ENCODE measurements at places on chromosomes 2 and 18.

DNA sequence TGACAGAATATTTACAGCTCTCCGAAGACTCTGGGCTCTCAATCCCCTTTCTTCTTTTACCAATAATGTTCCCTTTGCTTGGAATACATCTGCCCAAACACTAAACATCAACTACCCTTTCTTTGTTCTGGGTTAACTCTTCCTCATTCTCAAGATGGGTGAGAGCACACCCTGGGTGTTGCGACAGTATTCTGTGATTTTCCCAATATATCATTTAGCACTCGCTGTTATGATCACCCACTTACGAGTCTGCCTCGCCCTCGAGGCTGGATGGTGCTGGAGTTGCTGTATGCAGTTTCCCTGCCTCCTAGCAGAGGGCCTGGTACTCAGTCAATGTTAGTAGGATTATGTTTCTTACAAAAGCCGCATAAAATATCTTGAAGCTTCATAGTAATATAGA lies 93.2 kb downstream of the SOCS6 start:
- no peak for DNase-seq

- DNase-seq = peak; percentile 35
Observed at GRCh38 chr2:2828774-2829368, 497.8 kb upstream of the MYT1L start.

DNA sequence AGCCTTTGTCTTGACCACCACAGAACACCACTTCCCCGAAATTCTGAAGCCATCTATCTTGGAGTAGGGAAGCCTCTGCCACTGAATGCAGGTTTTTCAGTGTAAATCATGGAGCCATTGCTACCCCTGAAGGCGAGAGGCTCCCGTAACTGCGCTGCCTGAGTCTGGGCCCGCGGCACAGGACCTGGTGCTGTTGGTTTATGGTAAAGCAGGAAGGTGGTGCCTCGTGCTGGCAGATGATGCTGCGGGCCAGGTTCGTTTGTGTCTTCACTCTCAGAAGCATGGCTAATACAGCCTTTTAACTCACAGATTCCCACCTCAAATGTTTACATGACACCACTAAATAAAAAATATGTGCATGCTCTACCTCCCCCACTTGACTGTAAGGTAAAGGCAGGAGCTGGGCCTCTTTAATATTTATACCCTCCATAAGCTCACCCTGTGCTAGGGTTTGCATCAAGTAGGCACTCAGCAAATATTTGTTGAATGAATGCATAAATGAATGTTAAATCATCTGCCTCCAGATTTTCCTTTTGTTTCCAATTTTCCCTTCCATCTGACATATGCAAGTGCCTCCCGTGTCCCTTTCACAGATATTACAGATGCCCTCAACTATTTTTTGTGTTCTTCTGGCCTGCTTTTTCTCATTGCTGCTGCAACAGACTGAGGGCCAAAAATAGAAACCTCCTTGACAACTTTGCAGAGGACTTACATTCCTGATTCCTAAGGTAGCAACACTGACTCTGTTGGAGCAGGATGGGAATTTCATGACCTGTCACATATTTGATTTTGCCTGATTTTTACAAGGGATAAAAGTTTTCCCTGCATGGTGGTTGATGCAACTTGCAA lies 83.5 kb upstream of the CPO start:
- DNase-seq = no peak

- DNase-seq = no peak
Observed at GRCh38 chr2:42725657-42726056, 38.3 kb downstream of the OXER1 start.

DNA sequence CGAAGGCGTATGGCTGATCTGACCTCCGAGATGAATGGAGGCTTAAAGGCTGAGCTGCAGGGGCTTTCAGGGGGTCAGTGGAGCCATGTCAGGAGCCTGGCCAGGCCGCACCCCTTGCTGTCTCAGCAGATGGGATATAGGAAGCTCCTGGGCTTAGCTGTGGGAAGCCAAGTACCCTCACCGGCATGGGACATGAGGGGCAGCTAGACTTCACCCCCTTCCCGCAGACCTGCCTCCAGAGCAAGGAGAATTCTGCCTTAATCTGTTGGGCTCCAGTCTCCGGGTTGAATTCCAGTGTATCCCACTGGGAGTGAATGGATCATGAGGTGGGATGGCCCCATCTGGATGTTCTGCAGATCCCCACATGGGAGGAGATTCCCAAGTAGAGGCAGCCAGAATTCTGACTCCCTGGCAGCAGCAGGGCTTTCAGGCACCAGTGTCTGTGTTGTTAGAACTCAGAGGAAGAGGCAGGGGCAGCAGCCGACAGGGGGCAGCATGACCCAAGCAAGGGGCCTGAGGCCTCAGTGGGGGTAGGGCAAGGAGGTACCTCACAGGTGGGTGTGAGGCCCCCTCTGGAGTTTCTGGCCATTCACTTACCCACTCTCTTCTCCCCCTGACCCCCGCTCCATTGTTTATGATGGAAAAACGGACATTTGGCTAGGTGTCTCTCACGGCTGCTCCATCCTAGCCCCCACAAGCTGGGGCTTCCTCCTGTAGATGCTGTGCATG lies 19.1 kb downstream of the CAPG start:
- DNase-seq = no peak

DNA sequence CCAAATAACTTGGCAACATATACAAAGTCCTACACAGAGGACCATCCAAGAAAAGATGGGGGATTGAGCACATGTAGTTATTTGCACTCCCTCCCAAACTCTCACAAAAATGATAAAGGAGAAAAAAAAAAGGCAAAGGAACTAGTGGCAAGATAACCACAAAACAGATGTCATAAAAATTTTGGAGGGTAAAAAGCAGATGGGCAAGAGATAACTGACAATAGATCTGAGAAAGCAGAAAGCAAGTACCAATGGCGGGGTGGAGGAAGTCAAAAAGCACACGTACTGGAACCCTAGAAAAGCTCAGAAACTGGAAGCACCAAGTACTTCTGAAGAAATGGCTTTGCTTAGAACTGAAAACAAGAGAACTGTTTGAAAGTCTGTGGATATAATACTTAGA lies 82.0 kb downstream of the WDPCP start:
- DNase-seq = no peak

DNA sequence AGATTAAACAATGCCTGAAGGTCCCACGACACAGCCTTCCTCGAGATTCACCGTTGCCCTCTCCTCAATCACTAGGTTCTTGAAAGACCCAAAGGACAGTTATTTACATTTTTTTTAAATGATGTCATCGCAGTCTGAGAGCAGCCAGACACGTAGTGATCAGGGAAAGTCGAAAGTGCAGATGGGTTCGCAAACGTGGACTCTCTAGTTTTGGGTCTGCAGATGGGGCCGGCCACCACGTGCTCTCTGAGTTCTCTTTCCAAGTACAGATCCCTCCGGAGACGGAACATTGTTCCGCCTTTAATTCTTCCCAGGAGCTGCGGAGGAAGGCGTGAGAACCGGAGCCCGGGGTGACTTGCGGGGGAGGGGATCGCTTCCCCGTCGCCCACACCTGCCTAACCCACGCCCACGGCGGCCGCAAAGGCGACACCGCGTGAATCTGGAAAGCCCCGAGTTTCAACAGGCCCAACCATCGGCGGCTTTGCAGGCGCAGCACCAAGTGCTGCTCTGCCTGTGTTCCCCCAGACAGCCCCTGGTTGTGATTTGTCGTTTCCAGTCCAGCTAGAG lies 54.3 kb downstream of the PKDCC start:
- DNase-seq = no peak

- DNase-seq = no peak
Observed at GRCh38 chr2:12284037-12284436, 432.7 kb upstream of the TRIB2 start.

GRCh38 chr2:33598561-33599174 lies 431 bp downstream of the FAM98A start:
- no peak for DNase-seq

DNA sequence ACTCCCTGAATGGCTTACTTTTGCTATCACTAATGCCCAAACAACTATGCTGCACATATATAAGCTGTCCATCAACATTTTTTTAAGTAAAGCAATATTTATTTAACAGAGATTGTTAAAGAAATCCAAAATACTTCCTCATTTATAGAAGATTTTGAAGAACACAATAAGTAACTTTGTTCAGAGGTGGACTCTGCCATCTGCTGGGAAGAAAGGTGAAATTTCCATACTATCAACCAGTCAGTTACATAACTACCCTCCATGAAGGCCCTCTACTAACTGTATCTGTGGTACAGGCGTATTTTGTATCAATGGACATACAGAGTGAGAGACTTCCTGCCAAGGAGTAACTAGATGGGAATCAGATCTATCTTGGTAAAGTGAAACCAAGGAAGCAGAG lies 106.0 kb downstream of the DTNB start:
- DNase-seq = no peak

GRCh38 chr2:200747668-200748618 lies 63.8 kb upstream of the BZW1 start:
- no peak for DNase-seq

GRCh38 chr2:88608184-88608583 lies 19.1 kb downstream of the EIF2AK3 start:
- DNase-seq = no peak

DNA sequence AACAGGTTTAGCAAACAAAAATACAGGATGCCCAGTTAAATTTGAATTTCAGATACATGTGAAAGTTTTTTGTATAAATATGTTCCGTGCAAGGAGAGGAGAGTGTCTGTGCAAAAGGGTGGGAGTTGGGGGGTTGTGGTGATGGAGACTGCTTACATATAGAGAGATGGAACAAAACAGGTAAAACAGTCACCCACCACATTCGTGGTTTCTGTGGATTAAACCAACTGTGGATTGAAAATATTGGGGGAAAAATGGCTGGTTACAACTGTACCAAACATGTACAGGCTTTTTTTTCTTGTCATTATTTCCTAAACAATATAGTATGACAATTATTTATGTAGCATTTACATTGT lies 245.7 kb downstream of the TNS1 start:
- DNase-seq = no peak

DNA sequence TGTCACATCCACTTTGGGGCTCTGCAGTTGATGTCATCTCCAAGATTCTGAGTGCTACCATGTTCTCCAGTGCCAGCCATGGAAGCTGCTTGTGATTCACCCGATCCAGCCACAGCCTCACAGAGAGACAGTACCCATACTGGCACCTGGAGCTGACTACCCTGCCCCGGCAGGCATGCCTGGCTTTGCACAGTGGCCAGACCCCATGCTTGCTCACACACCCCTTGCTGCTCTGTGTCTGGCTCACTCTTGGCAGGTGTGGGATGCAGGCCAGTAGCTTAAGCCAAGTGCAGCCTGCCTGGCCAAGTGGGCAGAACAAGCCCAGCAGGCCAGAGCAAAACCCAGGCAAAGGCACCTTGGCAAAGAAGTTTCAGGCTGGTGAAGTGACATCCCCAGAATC lies 828.4 kb upstream of the VRK2 start:
- no peak for DNase-seq

GRCh38 chr18:80233899-80234298 lies 13.4 kb downstream of the PARD6G start:
- no peak for DNase-seq

GRCh38 chr2:45891719-45892424 lies 240.4 kb downstream of the PRKCE start:
- DNase-seq = no peak

DNA sequence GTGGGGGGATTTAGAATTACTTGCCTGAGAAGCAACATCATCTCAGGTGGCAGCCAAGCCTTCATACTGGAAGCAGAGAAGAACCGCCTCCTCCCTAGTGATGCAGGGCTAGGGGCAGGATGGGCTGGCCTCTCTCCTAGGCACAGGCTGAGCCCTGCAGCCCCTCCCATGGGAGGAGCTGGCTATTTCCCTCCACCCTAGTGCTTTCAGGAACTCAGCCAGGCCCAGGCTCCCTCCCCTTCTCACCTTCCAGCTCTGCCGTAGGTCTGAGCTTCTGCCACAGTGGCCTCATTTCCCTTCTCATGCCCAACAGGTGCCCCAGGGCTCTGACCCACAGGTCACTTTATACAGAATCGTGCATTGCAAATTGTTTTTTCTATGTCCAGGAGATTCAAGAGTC lies 31.0 kb downstream of the CENPA start:
- no peak for DNase-seq

GRCh38 chr2:152449578-152449977 lies 114.6 kb downstream of the FMNL2 start:
- no peak for DNase-seq

- DNase-seq = no peak
Observed at GRCh38 chr18:21004726-21005125, 106.9 kb downstream of the ROCK1 start.

DNA sequence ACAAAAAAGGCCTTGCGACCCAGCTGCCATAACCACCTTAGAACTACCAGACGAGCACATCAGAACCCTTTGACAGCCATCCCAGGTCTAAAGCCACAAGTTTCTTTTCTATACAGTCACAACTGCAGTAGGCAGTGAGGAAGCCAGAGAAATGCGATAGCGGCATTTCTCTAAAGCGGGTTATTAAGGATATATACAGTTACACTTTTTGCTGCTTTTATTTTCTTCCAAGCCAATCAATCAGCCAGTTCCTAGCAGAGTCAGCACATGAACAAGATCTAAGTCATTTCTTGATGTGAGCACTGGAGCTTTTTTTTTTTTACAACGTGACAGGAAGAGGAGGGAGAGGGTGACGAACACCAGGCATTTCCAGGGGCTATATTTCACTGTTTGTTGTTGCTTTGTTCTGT lies 48.8 kb downstream of the FEZ2 start:
- DNase-seq = no peak

- no peak for DNase-seq
Observed at GRCh38 chr2:71611247-71611646, 157.9 kb downstream of the DYSF start.

DNA sequence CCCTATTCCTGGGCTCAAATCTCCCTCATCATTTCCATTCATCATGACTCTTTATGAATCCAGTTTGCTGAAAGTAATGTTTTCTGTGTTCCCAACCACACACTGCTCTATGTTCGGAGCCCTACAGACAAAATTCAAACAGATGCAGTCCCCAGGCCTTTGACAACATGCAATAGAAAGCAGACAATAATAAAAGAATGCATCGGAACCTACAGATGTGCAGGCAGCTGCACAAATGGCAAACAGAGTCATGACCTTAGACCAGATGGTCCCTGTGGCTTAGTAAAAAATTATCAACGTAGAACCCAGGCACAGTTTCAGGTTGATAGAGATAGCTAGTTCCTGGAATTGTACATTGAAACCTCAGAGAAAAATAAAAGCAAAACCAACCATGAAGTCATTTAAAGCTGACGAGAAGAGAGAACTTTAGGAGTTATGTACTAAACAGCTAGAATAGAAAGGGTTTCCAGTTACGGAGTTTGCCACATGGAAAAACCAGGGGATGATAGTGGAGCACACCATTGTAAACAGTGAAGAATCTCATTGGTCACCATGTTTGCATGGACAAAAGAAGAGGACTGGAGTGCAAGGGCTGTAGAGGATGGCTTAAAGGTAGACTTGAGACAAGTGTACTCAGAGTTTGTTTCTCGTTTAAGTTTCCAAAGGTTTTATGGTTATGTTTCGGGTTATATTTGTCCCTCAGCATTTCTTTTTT lies 23.2 kb upstream of the ACVR1 start:
- DNase-seq = no peak
